Activated effector memory CD4-positive, alpha-beta T cell treated with Interleukin-2 at 50 U/mL for 16 hours (primary cell): ENCODE measurements at places on chromosomes 6 and 20.

- DNase-seq = no peak
Observed at GRCh38 chr6:33783781-33784520, 5.0 kb downstream of the LEMD2 start.

GRCh38 chr6:51514748-51515402 lies 572.5 kb downstream of the PKHD1 start:
- DNase-seq = no peak

DNA sequence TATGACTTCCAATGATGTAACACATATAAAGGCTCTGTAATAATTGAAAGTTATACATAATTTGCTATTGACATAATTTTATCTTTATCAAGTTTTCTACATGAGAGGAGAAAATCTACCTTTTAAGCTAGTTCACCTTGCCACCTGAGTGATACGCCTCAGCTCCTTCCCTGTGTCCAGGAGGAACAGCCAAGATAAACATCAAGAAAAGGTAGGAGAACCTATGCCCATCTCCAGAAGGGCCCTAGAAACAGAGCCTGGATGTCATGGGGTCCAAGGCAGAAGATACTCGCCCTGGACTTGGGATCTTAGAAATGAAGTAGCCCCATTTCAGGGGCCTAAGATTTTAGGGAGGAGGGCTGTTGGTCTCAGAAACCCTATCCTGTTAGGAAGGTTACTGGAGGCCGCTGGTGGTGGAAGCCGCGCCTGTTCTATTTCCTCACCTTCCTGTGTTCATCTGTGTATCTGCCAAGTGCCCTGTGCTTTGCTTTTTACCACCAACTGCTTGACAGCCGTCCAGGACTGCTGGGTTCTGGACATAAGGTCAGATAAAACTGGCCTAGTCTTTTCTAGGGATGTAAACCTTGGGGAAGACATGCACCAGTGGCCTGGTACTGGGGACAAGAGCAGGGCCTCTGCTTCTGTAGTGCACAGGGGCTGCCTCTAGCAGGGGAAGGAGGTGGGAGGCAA lies 178.5 kb downstream of the ARID1B start:
- no peak for DNase-seq

GRCh38 chr6:152206072-152206818 lies 398.8 kb downstream of the ESR1 start:
- peak; percentile 16 for DNase-seq
